PC-3 (cell line): ENCODE measurements at places on chromosomes 16 and 17.

- no peaks in the 10 kb centered on the region for H3K4me1 ChIP-seq
- peaks cover 33% of the 10 kb centered on the region for H3K27me3 ChIP-seq
- H3K27ac ChIP-seq = no peak overlapping the region
- no peaks in the 10 kb centered on the region for H3K36me3 ChIP-seq
- no peak overlapping the region for H3K4me3 ChIP-seq
Measured at GRCh38 chr16:83676086-83676485, 131.7 kb upstream of the HSBP1 start.

GRCh38 chr17:33233811-33234177 is 59.3 kb downstream of the ASIC2 start:
- no peak overlapping the region for H3K27ac ChIP-seq
- no peak overlapping the region for H3K4me3 ChIP-seq
- no peaks in the 10 kb centered on the region for H3K36me3 ChIP-seq
- DNase-seq = peak; percentile 19

DNA sequence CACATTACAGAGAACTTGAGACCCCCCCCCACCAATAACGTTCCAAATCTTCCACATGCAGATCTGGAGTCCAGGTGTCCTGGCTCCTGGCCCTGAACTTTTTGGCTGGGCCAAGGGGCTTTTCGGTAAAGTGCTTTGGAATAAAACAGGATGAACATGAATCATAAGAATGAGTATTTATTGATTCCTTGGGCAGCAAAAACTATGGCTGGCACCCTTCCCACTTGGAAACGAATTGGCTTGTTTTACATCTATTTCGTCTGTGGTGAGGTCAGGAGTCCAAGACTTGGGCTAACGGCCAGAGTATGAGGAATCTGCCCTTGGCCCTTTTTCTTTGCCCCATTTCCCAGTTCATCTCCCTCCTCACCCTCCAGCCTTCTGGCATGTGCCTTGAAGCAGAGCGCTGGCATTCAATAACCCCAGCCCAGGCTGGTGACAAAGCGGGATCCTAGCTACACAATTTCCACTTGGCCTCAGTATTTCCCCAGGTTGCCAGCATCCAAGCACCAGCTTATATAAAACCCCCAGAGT is 4.1 kb upstream of the UBTF start:
- DNase-seq = peak; percentile 99
- H3K4me1 ChIP-seq = peaks cover 30% of the 10 kb centered on the region
- H3K36me3 ChIP-seq = no peaks in the 10 kb centered on the region
- H3K4me3 ChIP-seq = peak overlapping the region; percentile 95; the same call in 1 of the 2 replicates
- no peaks in the 10 kb centered on the region for H3K27me3 ChIP-seq
- H3K27ac ChIP-seq = peak overlapping the region; percentile 87

GRCh38 chr17:58669853-58670252 is 22.0 kb downstream of the TEX14 start:
- no peaks in the 10 kb centered on the region for H3K27me3 ChIP-seq
- no peak overlapping the region for H3K4me3 ChIP-seq
- peaks cover 47% of the 10 kb centered on the region for H3K4me1 ChIP-seq
- peak overlapping the region; percentile 92; the same call in 1 of the 2 replicates for H3K27ac ChIP-seq

- H3K4me1 ChIP-seq = peaks cover 30% of the 10 kb centered on the region
- no peak overlapping the region for H3K4me3 ChIP-seq
- peak overlapping the region; percentile 36; the same call in 1 of the 2 replicates for H3K27ac ChIP-seq
- peak; percentile 47 for DNase-seq
- H3K27me3 ChIP-seq = no peaks in the 10 kb centered on the region
- H3K36me3 ChIP-seq = no peaks in the 10 kb centered on the region
Measured at GRCh38 chr16:11330526-11331237, 14.6 kb upstream of the RMI2 start.

DNA sequence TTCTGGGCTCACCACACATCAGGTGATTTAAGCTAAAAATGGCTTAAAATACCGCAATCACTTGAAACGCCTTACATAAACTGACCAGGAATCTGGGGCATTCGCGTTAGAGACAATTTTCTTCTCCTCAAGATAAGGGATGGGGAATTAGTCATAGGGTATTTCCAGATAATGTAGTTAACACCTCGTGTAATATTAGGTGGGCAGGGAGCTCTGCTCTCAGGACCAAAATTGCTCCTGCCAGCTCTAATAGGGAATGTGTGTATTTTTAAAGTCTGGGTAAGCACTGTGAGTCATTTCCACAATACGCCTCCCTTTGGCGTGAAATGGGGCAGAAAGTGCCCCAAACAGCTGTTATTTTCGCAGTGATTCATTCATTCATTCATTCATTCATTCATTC is 408.6 kb downstream of the MAF start:
- no peak for DNase-seq
- no peaks in the 10 kb centered on the region for H3K36me3 ChIP-seq
- H3K4me1 ChIP-seq = no peaks in the 10 kb centered on the region
- H3K4me3 ChIP-seq = no peak overlapping the region

GRCh38 chr16:71711789-71712188 is 12.7 kb downstream of the PHLPP2 start:
- peaks cover 15% of the 10 kb centered on the region for H3K4me1 ChIP-seq
- H3K4me3 ChIP-seq = no peak overlapping the region
- no peaks in the 10 kb centered on the region for H3K36me3 ChIP-seq
- no peak overlapping the region for H3K27ac ChIP-seq
- H3K27me3 ChIP-seq = no peaks in the 10 kb centered on the region
- DNase-seq = no peak

DNA sequence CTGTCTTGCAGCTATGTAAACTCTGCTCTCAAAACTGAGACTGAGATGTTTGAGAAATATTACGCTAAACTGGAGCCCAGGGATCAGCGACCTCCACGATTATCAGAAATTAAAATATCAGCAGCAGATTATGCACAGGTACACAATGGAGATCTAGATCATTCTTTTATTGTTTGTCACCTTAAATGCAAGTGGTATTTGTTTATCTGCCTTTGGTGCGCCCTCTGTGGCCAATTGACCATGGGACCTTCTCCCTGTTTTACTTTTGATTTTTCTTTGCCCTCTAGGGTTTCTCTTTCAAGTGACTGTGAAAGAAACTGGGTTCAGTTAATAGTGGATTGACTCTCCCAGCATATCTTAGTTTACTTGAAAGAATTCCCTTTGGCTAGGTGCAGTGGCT is 42.1 kb downstream of the PRSS54 start:
- H3K36me3 ChIP-seq = no peaks in the 10 kb centered on the region
- no peak overlapping the region for H3K4me3 ChIP-seq
- H3K4me1 ChIP-seq = no peaks in the 10 kb centered on the region
- no peak for DNase-seq

- no peak overlapping the region for H3K4me3 ChIP-seq
- H3K36me3 ChIP-seq = no peaks in the 10 kb centered on the region
- no peak overlapping the region for H3K27ac ChIP-seq
Measured at GRCh38 chr17:69090365-69090764, 29.6 kb upstream of the ABCA9 start.

DNA sequence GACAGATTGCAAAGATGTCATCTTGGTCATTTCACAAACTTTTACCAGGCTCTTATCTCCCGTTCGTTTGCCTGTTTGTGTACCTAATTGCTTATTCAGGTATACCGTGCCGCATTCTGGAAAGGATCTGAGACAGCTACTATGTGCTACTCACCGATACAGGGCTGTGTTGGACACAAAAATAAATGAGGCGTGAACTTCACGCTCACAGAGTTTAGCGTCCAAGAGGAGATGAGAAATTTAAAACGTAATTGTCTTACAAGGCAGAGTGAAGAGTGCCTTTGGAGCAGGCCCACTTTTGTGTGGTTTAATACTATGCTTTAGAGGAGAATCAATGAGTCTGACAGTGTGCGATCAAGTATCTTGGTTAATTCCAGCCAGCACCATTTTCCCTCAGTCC is 26.7 kb downstream of the MAF start:
- H3K36me3 ChIP-seq = no peaks in the 10 kb centered on the region
- no peak for DNase-seq
- H3K27ac ChIP-seq = no peak overlapping the region
- H3K4me1 ChIP-seq = no peaks in the 10 kb centered on the region
- H3K27me3 ChIP-seq = no peaks in the 10 kb centered on the region

DNA sequence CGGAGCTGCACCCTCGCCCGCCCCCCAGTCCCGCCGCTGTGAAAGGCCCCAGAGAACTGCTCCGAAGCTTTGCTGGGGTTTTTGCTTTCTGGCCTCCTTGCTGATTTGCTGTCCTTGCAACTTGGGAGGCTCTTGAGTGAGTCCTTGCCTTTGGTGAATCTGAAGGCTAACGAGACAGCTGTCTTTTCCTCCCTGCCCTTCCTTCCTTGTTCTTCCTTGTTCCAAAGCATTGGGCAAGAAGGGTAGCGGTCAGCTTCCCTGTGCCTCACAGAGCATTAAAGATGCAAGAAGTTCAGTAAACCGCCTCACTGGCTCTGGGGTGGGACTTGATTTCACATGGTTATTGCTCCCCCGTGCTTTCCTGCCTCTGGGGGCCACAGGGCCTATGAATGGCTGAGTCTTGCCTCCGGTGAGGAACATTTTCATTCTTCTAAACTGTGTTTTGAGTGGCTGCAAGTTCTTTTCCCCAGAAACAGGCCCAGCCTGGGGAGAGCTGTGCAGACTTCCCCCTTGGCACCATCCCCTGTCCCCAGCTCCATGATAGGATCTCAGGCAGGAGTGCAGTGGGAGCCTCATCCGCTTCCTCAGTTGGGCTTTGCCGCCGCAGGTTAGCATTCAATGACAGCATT is 1.4 kb downstream of the YPEL2 start:
- H3K27ac ChIP-seq = no peak overlapping the region
- H3K4me1 ChIP-seq = peaks cover 17% of the 10 kb centered on the region
- H3K36me3 ChIP-seq = no peaks in the 10 kb centered on the region
- peak overlapping the region; percentile 82 for H3K4me3 ChIP-seq

DNA sequence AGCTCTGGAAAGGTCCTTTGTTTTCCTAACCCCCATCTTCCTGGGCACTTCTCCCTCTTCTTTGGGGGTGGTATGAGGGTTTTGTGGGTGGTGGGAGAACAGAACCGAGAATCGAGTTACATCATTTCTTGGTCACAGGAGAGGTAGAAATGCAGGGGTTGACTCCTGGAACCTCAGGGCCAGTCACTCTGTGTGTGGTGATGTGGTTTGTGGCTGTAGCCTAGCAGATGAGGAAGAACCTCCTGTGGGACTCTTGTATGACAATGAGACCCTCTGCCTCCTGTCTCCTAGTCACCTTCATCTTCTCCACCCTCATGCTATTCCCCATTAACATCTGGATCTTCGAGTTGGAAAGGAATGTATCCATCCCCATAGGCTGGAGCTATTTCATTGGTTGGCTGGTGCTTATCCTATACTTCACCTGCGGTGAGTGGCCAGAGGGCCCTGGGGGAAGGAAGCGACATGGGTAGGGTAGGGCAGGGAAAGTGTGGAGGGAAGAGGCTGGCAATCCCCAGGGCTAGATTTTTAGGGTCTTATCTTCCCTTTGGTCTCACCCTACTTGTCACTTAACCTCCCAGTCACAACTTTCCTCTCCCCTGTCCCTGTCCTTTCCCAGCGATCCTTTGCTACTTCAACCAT is 5.5 kb downstream of the ODF4 start:
- no peaks in the 10 kb centered on the region for H3K27me3 ChIP-seq
- no peak overlapping the region for H3K27ac ChIP-seq
- no peaks in the 10 kb centered on the region for H3K4me1 ChIP-seq
- no peaks in the 10 kb centered on the region for H3K36me3 ChIP-seq

GRCh38 chr17:34357398-34357797 is 1.1 kb downstream of the CCL13 start:
- peaks cover 3% of the 10 kb centered on the region; the same call in 1 of the 2 replicates for H3K36me3 ChIP-seq
- H3K27me3 ChIP-seq = no peaks in the 10 kb centered on the region
- no peak overlapping the region for H3K27ac ChIP-seq
- H3K4me1 ChIP-seq = no peaks in the 10 kb centered on the region

GRCh38 chr17:58084317-58084981 is 1.2 kb downstream of the DYNLL2 start:
- peak; percentile 62 for DNase-seq
- H3K27me3 ChIP-seq = no peaks in the 10 kb centered on the region
- peaks cover 46% of the 10 kb centered on the region for H3K36me3 ChIP-seq
- no peak overlapping the region for H3K27ac ChIP-seq

GRCh38 chr17:10984220-10984619 is 146.3 kb upstream of the PIRT start:
- no peaks in the 10 kb centered on the region for H3K36me3 ChIP-seq
- DNase-seq = no peak
- H3K27ac ChIP-seq = no peak overlapping the region
- H3K27me3 ChIP-seq = no peaks in the 10 kb centered on the region
- no peaks in the 10 kb centered on the region for H3K4me1 ChIP-seq

DNA sequence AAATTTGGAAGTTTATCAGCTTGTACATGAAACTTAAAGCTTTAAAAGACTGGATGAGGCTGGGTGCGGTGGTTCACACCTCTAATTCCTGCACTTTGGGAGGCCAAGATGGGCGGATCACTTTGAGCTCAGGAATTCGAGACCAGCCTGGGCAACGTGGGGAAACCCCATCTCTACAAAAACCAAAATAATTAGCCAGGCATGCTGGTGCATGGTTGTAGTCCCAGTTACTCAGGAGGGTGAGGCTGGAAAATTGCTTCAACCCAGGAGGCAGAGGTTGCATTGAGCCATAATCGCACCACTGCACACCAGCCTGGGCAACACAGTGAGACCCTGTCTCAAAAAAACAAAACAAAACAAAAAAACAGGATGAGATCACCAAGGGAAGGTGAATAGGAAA is 209.5 kb downstream of the AATF start:
- no peaks in the 10 kb centered on the region for H3K36me3 ChIP-seq
- H3K27ac ChIP-seq = no peak overlapping the region
- no peaks in the 10 kb centered on the region for H3K4me1 ChIP-seq
- no peak overlapping the region for H3K4me3 ChIP-seq

GRCh38 chr16:47037396-47037745 is 63.9 kb upstream of the DNAJA2 start:
- peak overlapping the region; percentile 73 for H3K4me3 ChIP-seq
- H3K36me3 ChIP-seq = no peaks in the 10 kb centered on the region

- H3K27me3 ChIP-seq = no peaks in the 10 kb centered on the region
- no peak overlapping the region for H3K4me3 ChIP-seq
- no peaks in the 10 kb centered on the region for H3K36me3 ChIP-seq
Measured at GRCh38 chr16:11994143-11995119, 17.9 kb downstream of the SNX29 start.

DNA sequence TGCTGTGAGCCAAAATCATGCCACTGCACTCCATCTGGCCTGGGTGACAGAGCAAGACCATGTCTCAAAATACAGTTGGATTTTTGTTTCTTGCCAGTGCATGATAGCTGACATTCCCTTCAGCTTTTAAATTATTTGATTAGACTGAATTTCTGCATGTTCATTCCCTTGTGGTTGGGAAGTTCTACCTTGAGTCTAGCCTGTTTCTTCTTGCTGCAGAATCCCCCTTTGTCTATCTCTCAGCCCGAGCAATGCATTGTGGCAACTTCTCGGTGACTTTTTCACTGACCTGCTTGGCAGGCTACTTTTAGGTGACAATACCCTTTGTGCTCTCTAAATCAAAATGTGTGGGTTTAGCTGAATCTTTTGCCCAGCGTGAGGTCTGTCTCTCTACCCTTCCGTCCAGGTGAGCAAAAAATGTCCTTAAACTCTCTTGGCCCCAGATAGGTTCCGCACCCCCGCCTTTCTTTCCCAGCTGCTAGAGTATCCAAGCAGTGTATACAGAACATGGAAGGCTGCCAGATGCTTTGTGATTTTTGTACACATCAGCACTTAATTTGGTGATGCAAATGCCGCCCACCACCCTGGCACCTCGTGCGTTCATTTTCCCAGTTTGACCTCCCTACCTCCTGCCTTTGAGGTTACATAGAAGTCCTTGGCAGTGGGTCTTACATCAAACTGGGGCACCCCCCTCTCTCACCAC is 130.2 kb downstream of the ABCC6 start:
- H3K36me3 ChIP-seq = no peaks in the 10 kb centered on the region
- no peak overlapping the region for H3K4me3 ChIP-seq
- no peak for DNase-seq
- no peaks in the 10 kb centered on the region for H3K4me1 ChIP-seq
